ENCODE measurements at places on chromosomes 3 and 15. TPM values are rescaled to one million over a fixed set of nuclear protein-coding genes. Genes with fewer than 3 reads are reported as not detected.

The DUOXA1 gene
- total RNA-seq, result 2.5 TPM

- no peak overlapping the region for H3K27ac ChIP-seq
- no peaks in the 10 kb centered on the region for H3K36me3 ChIP-seq
- H3K27me3 ChIP-seq, result no peaks in the 10 kb centered on the region
- no peak overlapping the region for H3K4me3 ChIP-seq
Measured at GRCh38 chr3:133925960-133926735, 30.5 kb upstream of the RAB6B start.

DNA sequence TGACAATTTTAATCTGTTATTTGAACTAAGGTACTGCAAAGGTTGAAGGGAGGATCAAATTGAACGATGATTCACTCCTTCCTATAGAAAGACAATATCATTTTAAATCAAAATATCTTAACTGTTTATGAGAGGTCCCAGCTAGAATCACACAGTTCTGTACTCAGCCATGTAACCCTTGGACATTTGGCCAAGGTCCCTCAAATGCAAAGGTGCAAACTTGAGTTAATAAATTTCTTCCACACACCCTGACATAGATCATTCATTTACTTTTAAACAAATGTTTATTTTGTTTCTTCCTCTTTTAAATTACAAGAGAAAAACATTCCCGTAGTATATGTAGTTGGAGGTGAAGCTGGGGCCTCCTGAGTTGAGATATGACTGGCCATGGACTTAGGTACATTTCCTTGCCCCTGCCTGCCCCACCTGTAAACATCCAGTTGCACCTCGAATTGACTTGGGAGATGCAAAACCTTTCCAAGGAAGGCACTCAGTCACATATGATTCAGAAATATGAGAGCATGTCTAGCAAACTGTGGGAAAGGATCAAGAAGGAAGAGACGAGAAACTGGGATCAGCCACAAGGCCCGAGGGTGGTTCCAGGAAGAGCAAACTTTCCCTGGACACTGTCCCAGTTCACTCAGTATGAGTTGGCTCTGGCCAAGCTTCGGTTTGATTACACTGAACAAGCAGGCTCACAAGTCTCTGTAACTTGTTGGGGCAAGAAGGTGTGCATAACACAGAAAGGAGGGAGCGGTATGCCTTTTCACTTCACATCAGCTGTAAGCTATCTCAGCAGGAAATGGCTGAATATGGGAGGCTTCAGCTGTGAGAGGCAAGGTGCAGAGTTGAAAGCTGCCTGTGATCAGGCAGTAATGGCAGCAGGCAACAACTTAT, 6.7 kb downstream of the TNFSF10 start:
- DNase-seq, result peak; percentile 42
- H3K27me3 ChIP-seq, result no peaks in the 10 kb centered on the region
- no peaks in the 10 kb centered on the region for H3K4me1 ChIP-seq
- H3K36me3 ChIP-seq, result no peaks in the 10 kb centered on the region

DNA sequence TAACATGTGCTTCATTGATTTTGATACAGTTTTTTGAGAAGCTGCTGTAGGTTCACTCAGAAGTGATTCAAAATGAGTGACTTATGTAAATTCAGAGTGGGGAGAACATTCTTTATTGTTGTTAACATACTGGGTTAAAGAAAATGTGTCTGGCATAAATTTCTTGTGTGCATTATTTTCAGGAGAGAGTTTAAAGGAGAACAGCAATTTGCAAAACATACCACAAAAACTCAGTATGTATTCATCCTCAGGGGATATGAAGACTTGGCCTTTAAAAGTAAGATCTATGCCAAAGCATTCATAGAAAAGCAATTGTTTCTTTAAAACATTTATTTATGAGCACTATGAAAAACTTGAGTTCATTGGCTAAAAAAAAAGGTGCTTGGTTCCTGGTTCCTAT, 1089.8 kb downstream of the ROBO2 start:
- DNase-seq, result no peak
- H3K4me3 ChIP-seq, result no peak overlapping the region
- H3K27ac ChIP-seq, result no peak overlapping the region
- H3K4me1 ChIP-seq, result no peaks in the 10 kb centered on the region

All from uterus (tissue), 4 donors.